ENCODE measurements at places on chromosomes 6 and 20.
A peak's percentile ranks its signal among the peaks of the same experiment; 100 is the strongest.

GRCh38 chr6:17455919-17456318 lies 62.5 kb downstream of the CAP2 start:
- DNase-seq = no peak

DNA sequence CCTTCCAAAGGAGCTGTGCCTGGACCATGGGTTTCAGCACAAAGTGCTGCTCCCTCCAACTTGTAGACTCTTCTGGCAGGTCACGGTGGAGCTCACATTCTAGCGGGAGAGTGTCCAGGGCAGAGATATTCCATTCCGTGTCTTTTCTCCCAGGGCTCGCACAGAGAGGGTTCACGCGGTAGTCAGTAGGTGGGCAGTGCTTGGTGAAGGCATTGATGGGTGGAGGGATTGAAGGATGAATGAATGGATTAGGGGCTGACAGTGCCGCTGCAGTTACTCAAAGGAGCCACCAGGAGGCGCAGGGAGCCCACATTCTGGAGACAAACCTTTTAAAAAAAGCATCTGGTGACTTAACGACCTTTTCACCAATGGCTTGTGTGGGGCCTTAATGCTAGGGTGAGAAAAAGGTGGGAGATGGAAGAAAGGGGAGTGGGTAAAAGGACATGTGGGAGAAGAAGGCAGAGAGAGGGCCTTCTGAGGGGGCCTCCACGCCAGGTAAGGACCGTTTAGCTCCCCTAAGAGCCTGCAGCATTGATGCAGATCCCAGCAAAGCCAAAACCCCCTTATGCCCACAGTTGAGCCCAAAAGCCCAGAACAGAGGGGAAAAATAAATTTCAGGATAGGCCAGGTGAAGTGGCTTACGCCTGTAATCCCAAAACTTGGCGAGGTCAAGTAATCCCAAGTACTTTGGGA lies 17.5 kb upstream of the FAM110A start:
- peak; percentile 45 for DNase-seq

- DNase-seq = no peak
Observed at GRCh38 chr20:61733891-61734732, 331.6 kb downstream of the TAF4 start.

DNA sequence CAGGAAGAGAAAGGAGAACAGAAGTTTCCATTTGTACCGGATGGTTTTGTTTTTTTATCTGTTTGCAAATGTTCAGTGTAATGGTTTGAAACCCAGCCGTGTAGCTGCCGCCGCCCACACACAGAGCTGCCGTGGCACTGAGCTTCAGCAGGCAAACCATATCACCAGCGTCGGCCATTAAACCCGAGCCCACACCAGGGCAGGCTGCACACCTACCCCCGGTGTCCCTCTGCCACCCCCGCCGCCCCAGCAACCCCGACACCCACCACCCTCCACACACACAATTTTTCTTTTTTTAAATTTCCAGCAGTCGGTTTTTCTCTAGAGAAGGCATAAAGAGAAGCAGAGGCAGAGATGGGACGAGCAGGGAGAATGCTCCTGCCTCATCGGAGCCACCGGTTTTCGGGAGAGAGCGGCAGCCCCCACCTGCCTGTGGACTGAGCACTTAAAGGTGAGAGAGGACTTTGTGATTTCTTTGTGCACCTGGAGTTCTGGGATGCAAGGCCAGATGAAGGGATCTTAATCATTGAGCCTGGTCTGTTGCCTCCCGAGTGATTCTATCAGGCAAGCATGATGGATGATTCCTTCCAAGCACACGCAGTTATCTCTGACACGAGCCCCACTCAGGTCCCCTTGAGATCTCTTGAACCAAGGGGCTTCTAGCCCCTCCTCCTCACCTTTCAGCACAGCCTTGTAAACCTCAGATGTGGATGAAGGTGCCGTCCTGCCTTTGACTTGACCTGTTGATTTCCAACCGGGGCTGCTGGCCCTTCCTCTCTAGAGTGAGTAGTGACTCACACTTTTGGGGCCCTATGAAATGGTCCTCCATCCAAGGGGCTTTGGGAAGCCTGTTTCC lies 17.5 kb upstream of the ZNF831 start:
- DNase-seq = no peak

- DNase-seq = no peak
Observed at GRCh38 chr20:13625304-13625979, 13.3 kb downstream of the TASP1 start.

DNA sequence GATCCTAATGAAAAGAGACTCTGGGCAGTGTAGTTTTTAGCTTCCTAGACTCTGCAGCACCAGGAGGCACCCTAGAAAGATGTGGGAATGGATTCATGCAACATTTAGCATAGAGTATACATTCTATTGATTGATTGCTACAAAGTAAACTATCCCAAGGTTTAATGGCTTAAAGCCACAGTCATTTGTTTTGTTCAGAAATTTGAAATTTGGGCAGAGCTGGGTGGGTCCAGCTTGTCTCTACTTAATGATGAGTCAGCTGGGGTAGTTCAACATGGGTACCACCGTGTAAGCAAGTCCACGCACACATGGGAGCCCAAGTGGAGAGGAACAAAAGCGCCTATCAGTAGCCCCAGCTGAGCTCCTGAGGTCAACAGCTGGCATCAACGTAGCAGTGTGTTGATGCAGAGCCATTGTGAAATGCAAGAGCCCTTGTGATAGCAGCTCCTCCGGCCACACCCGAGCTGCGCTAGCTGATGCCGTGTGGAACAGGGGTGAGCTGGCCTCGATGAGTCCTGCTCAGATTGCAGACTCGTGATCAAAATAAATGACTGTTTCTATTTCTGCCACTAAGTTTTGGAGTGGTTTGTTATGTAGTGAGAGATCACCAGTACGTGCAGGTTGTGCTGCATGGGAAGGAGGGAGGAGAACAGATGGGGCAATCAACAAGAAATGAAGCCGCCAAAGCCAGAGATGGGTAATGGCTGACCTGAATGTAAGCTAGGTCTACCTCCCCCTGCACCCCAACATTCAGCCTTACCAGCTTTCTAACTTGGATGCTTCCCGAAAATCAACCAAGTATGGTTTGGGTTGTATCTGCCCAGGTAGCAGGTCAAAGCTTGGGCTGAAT lies 45.7 kb upstream of the TRAF3IP2 start:
- DNase-seq = no peak

- no peak for DNase-seq
Observed at GRCh38 chr6:2562721-2563451, 187.8 kb downstream of the MYLK4 start.

DNA sequence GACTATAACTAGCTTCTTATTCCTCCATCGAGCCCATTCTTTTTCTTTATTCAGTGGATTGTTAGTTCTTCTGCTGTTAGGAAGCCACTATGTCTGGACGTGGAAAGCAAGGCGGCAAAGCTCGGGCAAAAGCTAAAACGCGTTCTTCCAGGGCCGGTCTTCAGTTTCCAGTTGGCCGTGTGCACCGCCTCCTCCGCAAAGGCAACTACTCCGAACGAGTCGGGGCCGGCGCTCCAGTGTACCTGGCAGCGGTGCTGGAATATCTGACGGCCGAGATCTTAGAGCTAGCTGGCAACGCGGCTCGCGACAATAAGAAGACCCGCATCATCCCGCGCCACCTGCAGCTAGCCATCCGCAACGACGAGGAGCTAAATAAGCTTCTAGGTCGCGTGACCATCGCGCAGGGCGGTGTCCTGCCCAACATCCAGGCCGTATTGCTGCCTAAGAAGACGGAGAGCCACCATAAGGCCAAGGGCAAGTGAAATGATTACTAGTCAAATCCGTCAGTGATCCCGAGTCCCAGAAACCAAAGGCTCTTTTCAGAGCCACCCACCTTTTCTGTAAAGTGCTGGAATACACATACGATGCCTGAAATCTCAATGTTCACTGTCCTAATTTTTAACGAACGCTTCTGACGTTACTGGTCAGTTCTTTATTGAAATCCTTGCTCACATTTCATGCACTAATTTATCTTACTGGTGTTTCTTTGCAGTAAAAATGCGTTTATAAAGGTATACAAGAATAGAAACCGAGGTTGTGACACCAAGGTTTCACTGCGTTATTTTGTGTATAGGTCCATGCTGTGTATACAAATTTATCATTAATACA lies 129.9 kb downstream of the HFE start:
- DNase-seq = peak; percentile 61

DNA sequence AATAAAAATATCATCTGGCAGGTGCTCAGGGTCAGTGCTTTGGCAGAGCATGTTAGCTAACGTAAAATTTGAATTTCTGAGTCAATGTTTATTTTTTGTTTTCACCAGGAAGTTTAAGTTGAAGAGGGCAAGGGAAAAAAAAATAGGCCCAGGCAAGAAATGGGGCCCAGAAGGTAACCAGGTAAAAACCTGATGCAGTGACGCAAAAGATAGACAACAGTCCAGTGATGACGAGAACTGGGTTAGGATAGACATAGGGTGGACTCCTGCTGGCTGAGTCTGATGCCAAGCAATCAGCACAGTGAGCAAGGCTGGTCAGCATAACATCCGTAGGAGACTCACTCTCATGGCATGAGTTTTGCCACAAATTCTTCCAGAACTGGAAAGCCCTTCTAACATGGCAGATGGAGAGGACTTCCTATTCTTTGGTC lies 42.2 kb downstream of the ZHX3 start:
- no peak for DNase-seq

GRCh38 chr6:1993042-1993441 lies 252.4 kb downstream of the GMDS start:
- no peak for DNase-seq

- DNase-seq = no peak
Observed at GRCh38 chr20:47440857-47441773, 60.6 kb upstream of the NCOA3 start.

DNA sequence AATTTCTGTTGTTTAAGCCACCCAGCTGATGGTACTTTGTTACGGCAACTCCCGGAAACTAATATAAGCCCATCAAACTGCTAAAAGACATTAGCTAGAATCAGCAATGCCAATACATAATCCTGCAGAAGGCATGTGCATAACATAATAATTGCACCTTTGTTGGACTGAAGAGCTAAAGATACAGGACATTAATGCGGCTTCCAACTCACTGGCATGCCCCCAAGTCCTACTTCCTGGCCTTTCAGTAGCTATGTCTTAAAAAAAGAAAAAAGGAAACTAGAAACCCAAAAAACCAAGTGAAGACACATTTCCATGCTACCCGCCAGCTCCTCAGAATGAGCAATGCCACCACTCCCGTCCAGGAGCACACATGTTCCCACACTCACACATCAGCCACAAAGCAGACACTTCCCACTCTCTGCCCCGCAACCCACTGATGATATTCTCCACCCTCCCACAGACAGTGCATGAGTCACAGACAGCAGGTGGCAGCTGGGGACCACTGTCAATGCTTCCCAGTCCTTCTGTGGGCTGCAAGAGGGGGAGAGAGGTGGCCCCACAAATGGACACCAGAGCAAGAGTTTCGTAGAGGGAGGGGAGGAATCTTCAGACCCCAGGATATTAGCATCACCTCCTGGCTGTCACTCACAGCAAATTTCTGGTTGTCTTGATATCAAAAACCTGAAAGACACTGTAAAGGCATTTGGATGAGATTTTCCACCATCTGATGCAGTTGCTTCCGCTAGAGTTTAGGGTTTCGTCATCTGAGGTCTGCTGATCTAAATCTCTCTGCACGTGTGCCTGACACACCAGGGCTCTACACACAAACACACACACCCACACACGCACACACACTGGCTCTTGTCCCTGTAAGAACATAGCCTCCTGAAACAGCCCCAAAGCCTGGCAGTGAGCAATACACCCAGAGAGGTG lies 32.8 kb downstream of the GFOD1 start:
- peak; percentile 53 for DNase-seq

- no peak for DNase-seq
Observed at GRCh38 chr6:136945711-136946121, 23.6 kb downstream of the SLC35D3 start.

DNA sequence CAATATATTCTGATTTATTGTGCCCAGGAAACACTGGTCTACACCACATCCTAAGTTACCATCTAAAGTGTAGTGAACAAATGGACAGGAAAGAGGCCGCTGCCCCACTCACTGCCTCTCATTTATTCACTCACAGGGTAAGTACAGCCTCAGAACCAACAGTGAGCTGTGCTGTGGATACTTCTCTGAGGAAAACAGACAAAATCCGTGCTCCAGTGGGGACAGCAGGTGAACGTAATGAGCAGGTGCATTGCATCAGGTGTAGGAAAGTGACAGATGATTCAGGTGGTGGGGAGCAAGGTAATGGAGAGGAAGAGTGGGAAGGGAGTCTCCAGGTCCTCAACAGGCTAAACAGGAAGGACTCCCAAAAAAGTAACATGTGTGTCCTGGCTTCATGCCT lies 8.4 kb upstream of the ULBP2 start:
- DNase-seq = no peak

DNA sequence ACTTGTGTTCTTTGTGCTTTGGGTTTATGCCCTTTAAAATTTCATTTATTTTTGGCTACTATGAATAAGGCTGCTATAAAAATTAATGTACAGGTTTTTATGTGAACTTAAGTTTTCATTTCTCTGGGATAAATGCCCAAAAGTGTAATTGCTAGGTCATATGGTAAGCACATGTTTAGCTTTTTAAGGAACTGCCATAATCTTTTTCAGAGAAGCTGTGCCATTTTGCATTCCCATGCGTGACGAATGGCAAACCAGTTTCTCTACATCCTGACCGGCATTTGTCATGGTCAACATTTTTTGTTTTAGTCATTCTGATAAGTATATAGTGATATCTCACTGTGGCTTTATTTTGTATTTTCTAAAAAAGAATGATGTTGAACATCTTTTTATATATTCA lies 236.0 kb upstream of the SGK1 start:
- DNase-seq = no peak

- no peak for DNase-seq
Observed at GRCh38 chr6:10266061-10266460, 148.8 kb downstream of the TFAP2A start.

GRCh38 chr6:126716032-126716431 lies 376.1 kb downstream of the CENPW start:
- DNase-seq = no peak

- DNase-seq = no peak
Observed at GRCh38 chr20:64052987-64053840, 3.8 kb upstream of the SOX18 start.

GRCh38 chr6:151617539-151617938 lies 123.7 kb downstream of the CCDC170 start:
- DNase-seq = no peak

- DNase-seq = no peak
Observed at GRCh38 chr6:35678021-35678654, 10.6 kb downstream of the FKBP5 start.

- DNase-seq = no peak
Observed at GRCh38 chr20:432677-433299, 24.7 kb downstream of the RBCK1 start.

- DNase-seq = no peak
Observed at GRCh38 chr20:61052195-61052750, 199.8 kb upstream of the CDH4 start.

DNA sequence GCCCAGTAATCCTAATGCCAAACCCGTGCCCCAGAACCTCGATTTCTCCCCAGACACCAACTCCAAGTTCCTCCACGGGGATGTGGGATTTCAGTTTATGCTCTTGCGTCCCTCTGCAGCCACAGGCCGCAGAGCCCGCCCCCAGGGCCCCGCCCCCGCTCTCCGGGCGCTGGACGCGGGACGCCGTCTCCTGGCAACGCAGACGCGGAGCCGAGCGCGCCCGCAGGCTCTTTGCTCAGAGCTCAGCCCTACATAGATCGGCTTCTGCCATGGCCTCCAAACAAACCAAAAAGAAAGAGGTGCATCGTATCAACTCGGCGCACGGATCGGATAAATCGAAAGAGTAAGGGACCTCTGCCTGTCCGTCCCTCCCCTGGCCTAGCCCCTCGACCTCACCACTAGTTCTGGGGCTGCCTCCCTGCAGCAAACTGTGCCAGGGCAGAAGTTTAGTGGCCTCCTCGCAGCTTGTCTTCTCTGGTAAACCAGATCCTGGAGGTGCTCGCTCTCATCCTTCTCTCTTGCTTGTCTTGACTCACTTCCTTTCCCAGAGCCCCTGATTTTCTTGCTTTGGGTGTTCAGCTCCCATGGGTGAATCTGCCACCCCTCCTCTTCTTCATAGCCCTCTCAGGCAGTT lies at the start of gene ADGB:
ADGB (plus strand) TSS at position 201 of the 634 bp plus-strand sequence; CDS start at position 270, 69 bp downstream.
- no peak for DNase-seq

Data from stimulated activated CD8-positive, alpha-beta memory T cell treated with anti-CD3 and anti-CD28 coated beads, Interleukin-2, amount 100 ng/mL, for 1 hour (primary cell).